ENCODE measurements at places on chromosomes 6 and 20.

- DNase-seq, result no peak
Observed at GRCh38 chr6:155404937-155405336, 50.7 kb downstream of the NOX3 start.

DNA sequence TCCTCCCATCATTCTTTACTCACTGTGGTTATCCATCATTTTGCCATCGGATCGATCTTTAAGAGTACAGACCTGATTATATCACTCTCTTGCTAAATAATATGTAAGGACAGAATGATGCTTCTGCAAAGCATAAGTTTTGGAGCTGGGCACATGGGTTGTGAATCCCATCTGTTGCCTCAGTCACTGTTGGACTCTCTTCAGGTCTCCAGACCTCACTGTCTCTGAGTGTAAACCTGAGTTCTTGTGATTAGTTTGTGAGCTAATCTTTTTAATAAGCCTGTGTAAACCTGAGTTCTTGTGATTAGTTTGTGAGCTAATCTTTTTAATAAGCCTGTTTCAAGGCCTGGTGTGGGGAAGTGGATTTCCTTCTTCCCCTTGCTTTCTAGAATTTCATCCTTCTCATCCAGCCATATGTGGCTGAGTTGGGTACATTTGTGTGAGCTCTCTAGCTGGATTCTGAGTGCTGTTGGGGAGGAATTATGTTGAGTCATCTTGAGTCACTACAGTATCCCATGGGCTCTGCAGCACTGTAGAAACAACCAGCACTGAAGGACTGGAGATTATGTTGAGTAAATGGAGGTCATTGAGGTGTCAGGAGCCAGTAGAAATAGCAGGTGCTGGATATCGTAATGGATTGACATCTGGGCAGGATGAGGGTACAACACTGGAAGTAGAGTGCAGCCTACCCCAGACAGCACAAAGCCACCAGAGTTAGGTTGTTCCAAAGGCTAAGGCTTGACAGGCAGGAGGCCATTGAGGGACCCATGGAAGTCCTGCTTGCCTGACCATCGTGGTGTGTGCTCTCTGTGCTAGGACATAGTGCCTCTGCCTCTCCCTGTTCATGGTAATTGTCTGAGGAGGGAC, 52.4 kb downstream of the SCAND1 start:
- DNase-seq, result no peak

DNA sequence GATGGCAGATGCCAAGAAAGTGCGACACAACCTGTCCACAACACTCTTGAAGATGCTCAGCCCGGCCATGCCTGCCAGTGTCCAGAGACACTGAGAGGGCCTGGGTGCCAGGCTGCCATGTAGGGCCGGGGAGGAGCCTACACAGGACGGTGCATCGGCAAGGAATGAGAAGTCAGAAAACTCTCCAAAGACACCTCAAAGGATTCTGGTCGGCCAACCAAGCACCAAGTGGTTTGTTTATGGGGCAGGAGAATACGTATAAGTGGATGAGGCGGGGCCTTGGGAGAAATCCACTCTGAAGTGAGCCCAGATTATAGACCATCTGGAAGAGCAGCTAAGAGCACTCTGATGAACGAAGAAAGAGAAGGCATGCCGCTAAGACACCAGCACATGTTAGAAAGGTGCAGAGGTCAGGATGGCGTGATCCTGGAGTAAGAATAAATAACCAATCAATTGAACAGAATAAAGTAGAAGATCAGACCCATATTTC, 120.7 kb upstream of the FOXQ1 start:
- DNase-seq, result no peak

DNA sequence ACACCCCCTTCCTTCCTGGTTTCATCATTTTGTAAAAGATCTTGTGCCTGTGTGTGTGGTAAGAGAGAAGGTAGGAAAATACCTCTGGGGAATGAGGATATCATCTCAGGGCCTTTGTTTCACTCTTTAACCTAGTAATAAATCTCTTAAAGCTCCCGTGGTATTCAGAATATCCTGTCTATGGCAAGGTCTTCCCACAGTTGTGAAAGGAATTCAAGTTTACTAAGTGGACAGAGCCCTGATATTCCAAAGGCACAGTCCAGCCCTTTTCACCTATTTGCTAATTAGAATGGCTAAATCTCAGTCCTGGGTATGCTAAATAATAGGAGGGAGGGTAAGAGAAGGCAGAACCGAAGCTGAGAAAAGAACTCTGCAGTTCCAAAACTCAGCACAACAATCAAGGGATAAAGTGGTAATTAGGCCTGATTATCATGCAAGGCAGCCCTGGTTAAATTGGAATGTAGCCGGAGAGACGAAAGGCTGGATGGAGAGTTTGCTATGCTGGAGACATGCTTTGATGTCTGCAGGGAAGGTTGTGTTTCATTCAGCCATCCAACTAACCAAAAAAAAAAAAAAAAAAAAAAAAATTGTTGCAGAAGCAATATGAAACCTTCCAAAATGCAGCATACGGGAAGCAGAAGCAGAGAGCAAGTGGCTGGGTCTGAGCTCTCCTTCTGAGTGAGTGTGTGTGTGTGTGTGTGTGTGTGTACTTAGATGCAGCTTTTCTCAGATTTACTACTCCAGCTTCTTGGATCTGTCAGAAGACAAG, 28.5 kb upstream of the PIM1 start:
- peak; percentile 87 for DNase-seq

GRCh38 chr20:24242763-24243162, 226.7 kb upstream of the SYNDIG1 start:
- DNase-seq, result no peak

DNA sequence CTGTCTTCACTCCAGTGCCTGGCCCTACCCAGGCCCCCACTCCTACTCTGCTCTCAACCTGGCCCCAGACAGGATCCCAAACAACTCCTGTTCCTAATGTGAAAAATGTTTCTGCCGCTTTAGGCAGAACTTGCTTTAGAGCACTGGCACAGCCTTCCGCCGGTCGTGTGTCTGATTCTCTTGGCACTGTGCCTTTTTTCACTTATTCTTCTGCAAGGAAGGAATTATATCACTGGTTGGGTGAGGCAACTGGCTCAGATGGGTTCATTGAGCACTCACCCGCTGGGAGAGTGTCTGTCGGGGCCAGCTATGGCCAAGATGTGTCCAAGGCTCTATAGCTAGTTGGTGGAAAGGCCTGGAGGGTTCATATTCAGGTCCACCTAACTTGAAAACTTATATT, 33.6 kb upstream of the HLA-A start:
- no peak for DNase-seq

DNA sequence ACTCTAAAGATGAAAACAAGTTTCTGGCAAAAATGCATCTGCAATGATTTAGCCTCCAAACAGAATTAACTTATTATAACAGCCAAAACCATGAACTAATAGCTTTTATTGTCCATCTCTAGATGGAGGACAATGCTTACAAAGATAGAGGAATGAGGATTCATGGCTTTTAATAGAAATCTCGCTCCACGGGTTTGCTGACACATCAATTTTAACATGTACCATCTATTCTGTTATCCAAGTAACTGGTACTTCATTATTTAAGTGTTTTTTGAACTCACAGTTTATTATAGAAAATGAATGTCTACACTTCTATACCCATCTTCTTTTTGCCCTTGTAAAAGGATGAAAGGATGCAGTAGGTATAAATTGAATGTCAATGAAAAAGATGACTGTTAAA, 10.8 kb downstream of the TMX4 start:
- DNase-seq, result no peak

DNA sequence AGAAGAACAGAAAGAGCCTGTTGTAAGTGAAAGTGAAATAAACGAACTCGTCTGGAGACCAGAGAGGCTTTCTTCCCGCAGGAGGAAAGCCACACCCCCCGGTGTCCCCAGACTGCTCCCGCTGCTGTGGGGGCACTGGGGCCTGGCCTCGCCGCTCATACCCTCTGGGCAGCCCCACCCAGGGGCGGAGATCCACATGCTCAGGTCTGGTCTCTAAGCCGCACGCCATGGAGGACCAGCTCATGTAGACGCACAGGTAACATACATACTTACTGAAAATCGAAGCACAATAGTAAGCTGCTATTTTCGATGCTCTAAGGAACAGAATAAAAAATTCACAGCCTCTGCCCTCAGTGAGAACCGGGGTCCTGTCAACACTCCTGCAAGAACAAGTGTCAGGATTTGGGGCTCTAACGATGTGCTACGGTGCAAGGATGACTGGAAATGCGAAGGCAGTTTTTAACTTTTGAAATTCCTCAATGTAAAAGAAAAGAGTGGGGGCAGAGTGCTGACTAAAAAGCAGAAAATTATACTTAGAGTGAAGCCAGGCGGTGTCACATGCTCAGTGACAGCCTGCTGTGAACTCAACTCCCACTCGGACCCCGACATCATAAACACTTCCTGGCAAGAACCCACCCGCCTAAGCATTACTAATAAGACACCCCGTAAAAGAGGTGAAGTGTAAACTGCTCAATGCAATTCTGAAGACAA, 110.5 kb downstream of the IRF4 start:
- DNase-seq, result no peak

GRCh38 chr6:89669002-89669401, 30.5 kb upstream of the LYRM2 start:
- no peak for DNase-seq

DNA sequence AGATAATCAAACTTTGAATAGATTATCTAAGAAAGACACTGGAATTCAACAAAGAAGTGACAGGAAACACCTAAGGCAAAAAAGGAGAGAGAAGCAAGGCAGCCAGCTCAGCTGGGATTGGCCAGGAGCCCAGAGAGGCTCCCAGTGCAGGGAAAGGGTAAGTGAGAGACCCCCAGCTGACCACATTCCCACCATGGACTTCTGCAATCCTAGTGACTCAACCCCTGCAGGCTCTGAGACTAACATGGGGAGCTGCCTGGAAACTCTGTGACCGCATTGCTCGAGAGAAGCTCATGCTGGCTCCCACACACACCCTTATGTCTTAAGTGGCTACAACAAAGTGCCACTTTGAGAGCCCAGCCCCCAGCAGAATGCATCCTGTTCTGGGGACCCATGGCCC, 215.1 kb downstream of the PACRG start:
- no peak for DNase-seq

GRCh38 chr6:86913795-86914194, 23.5 kb upstream of the HTR1E start:
- DNase-seq, result no peak

GRCh38 chr6:143087856-143088255, 27.2 kb downstream of the AIG1 start:
- no peak for DNase-seq

DNA sequence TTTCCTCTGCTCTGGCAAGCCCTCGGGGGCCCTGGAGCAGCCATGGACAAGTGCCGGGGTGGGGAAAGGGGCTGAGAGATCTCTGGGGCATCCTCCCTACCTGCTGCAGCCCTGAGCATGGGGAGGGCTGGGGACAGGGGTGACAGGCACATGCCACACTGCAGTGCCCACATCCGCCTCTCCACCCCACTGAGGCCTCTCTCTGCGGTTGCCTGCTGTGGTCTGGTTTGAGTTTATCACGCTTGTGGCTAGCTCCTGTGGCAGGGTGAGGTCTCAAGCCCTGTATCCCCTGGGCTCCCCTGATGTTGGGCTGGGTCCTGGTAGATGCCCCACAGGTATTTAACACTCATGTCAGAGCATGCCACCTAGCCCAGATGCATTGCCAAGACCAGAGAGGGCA, 52.9 kb upstream of the MLN start:
- no peak for DNase-seq

DNA sequence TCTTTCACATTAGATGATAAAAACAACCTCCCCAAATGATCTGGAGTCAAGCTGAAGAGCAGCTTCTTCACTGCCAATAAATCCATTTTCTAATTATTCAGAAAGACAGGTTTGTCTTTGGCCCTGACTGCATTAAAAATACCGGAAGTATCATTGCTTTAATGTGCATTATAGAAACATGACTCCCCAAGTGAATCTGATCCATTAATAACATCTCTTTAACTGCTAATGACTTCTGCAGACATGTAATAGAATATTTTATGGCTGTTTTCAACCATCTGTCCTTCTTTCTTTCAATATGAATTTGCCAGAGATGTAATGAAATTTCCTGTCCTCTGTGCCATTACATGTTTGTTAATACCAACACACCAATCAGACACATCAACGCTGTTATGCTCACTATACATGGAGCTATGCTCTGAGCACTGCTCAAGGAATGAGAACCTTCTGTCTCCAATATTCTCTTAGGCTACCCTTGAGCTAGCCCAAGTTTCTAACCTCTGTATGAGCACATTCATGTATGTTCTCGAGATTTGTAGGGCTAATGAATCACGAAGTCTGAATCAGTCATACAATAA, 87.8 kb downstream of the LYRM4 start:
- DNase-seq, result no peak

- peak; percentile 9 for DNase-seq
Observed at GRCh38 chr6:55174211-55175026, at the start of gene HCRTR2. Gene HCRTR2 (plus strand): TSS chr6:55174515. CDS start chr6:55174588, 73 bp downstream.

DNA sequence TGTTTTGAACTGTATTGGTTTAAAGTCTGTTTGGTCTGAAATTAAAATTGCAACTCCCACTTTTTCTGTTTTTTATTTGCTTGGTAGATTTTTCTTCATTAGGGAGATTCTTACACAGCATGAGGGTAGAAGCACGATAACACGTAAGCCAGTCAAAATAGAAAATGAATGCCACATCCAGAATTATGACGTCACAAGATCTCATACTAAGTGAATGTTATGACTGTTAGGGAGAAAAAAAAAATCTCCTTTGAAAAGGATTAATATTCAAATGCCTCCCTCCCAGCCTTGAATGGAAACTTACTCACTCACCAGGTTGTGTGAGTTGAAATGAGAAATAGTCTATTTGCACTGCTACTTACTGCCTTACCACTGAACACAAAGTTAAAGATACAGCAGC, 670.8 kb downstream of the TFAP2A start:
- no peak for DNase-seq

DNA sequence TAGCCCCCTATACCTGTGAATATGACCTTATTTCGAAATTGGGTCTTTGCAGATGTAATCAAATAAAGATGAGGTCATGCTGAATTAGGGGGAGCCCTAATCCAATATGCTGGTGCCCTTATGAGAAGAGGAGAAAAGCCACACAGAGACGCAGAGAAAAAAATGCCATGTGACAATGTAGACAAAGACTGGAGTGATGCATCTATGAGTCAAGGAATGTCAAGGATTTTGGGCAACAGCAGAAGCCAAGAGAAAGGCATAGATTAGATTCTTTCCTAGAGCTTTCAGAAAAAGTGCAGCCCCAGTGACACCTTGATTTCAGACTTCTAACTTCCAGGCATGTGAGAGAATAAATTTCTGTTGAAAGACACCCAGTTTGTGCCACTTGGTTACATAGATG, 47.4 kb upstream of the HS3ST5 start:
- no peak for DNase-seq

- no peak for DNase-seq
Observed at GRCh38 chr6:87155842-87156815, 764 bp downstream of the ZNF292 start.

GRCh38 chr6:129460221-129460620, 249.8 kb downstream of the ARHGAP18 start:
- no peak for DNase-seq

DNA sequence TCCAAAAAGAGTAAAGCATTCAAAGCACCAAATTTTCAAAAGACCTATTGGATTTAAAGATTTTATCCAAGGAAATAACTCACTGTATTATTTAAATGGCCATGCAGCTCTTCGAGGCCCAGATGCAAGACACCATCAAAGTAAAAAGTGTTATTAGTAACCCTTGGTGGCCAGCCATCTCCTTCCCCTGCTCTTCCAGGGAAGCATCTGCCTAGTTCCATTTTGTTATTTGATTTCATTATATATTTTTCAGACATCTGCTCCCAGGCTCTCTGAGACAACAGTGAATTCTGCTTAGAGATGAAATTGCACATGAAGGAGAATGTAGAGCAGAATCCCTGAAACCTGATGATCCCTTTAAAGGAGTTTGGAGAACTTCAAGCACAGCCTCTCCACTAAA, 252.3 kb upstream of the TBX18 start:
- DNase-seq, result no peak
